ENCODE measurements at places on chromosomes 13 and 19.

- DNase-seq: peak; percentile 84
These were observed at the start of gene ZNF382 for GRCh38 chr19:36605101-36605876. ZNF382 (plus strand) TSS chr19:36605313; CDS start chr19:36609915, 4,602 bp downstream.

DNA sequence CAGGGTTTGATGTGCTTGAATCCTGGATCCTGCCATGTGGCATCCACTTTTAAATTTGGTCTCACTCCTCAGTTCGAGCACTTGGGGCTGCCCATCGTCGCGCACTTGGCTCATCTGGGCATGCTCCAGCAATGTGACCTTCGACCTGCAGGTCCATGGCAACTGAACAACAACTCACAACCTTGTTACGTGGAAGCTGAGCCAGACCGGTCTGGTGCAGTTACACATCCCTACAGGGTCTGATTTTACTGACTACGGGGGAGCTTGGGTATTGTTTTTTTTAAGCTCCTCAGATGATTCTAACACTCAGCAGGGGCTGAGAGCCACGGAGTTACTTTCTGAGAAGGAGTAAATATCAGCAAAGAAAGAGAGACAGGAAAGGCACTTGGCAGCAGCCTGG lies 769.6 kb downstream of the UQCRFS1 start:
- no peak for DNase-seq

DNA sequence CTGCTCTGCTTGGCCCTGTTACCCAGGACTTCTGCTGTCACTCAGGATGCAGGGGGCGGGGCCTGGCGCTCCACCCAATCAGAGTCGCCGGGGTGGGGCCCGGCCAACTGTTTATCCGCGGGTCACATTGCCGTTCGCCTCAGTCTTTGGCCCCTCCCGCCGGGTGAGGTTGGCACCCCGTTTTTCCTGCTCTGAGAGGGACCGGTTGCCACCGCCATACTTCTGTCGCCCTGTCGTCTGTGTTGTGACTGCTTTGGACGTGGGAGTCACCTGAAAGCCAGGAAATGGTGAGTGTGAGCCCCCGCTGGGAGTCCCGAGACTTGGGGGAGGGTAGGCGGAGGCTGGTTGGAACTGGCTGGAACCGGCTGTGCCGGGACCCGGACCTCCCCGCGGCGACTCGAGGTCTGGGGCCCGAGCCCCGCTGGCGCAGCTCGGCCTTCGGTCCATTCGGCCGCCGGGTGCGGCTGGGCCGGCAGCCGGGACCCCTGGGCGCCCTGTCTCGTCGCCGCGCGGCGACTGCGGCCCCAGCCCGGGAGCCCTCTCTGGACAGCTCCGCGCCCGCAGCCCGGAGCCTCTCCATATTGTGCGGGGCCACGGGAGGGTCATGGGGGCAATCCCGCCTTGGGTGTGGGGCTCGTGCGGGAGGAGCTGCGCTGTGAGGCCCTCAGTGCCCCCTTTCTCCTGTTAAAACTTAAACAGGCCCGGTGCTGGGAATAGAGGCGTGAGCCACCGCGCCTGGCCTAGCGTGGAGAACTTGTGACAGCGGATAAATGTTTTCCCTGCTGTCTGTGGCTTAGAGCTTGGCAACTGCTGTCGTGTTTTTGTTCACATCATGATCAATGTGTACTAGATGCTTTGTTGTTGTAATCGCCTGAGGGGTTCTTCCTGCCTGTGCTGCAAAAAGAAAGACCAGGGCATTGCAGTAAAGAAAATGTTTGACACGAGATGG lies at the start of gene ZNF844:
Gene ZNF844 (plus strand): TSS at position 142 of the 949 bp plus-strand sequence. CDS start 143 bp downstream, at position 285.
- DNase-seq: peak; percentile 80

DNA sequence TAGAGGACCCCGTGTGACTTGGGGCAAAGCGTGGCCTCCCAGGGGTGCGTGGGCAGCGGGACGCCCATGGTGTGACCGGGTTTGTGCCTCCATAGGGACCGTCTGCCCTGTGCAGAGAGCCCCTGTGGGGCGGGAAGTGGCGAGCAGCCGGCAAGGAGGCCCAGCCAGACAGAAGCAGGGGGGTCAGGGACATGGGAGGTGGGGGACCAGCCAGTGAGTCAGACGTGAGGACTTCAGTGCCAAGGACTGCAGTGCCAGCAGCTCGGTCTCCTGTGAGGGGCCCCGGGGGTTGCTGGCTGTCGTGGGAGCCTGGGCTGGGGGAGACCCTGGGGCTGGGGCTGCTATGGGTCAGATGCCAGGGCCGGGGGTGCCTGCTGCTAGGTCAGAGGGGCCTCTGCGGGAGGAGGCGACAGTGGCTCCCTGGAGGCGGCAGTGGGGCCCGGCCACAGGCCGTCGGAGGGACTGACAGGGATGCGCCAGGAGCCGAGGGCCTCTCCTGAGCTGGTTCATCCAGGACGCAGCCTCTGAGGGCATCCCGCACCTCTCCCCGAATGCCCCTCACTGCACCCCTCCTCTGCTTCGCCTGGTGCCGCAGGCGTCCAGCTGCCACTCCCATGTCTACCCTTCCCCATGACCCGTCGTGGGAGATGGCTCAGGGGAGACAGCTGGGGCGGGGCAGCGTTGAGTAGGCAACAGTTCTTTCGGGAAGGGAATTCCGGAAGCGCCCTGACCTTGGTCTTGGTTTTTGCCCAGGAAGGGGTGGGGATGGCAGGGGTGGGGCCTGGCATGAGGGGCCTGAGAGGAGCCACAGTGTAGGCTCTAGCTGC lies 80.0 kb downstream of the KDM4B start:
- no peak for DNase-seq

- DNase-seq: no peak
These were observed 813.6 kb upstream of the MIR17HG start for GRCh38 chr13:90533866-90534265.

- peak; percentile 95 for DNase-seq
These were observed 469 bp downstream of the COX6B2 start for GRCh38 chr19:55353803-55354697.

DNA sequence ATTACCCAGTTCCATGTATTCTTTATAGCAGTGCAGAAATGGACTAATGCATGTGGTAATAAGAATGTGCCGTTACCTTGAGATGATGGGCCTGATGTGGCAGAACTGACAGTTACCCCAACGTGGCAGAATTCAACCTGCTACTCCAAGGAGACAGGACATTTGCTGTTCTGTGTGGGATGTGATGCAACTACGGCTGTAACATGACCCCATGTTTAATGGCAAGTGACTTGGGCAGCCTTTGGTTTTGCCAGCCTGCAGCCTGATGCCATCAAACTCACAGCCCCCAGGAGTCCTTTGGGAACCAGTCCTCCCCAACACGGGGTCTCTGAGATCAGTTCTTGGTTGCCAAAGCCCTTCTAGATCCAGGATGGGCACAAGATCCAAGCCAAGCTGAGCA lies 107.3 kb downstream of the ZNF557 start:
- DNase-seq: no peak

DNA sequence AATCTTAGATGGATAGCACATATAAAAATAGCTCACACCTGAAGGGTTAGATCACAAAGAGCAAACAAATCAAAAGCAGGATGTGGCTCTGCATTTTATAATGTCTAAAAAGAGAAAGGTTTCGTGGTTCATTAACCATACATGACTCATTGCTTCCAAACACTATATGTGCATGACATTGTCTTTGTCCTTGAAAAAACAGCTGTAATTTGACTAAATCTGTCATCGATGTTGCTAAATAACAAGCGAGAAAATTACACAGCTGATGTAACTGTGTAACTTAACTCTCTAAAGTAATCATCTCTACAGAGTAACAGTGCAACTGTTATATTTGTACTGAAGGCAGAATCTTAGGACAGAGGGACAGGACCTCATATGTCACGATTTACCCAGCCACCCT lies 383.1 kb upstream of the GPC6 start:
- no peak for DNase-seq

GRCh38 chr19:10516671-10517286 lies 468 bp downstream of the S1PR5 start:
- no peak for DNase-seq

GRCh38 chr19:1064661-1065605 lies 2.0 kb upstream of the ARHGAP45 start:
- DNase-seq: peak; percentile 75

GRCh38 chr13:99258210-99258860 lies at the start of gene GPR18:
GPR18 (minus strand) TSS chr13:99258379; CDS start chr13:99255872, 2,507 bp downstream.
- DNase-seq: no peak

Data from GM12891 (cell line).